Stimulated activated memory B cell treated with anti-CD40 and anti-IgM and Interleukin-4, amounts not matched to agents 10 μg/mL and 1 μg/mL and 100 μg/mL, for 72 hours (primary cell): ENCODE measurements at places on chromosomes 6 and 20.

DNA sequence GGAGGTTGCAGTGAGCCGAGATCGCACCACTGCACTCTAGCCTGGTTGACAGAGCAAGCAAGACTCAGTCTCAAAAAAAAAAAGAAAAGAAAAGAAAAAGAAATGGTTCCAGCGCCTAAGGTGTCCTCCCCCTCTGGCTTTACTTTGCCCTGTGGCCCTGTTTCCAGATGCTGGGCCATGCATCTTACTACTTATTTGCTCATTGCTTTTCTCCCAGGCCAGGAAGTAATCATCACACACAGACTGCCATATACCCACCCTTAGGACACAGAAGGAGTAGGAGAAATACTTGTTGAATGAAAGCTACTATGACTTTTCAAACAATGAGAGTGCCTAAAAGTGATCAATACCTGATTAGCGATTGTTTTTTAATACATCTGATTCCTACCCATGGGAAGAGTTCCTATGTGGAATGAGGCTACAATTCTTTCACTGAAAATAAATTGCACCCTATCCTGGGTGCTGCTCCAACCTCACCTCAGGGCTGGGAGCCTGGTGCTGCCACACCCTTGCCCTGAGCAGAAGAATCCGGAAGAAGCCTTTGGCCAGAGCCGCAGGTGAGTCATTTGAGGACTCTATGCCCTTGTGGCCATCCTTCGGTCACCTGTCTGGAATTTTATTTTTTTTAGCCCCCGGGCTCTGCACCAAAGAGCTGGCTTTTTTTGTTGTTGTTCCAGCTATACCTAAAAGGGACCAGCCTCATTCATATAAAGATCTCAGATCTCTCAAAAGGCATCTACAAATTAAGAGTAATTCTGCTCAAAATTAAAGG is 22.7 kb upstream of the TFAP2C start:
- ATAC-seq: no peak

- peak; percentile 58 for ATAC-seq
Measured at GRCh38 chr6:116314878-116315277, 35.1 kb upstream of the TSPYL1 start.

DNA sequence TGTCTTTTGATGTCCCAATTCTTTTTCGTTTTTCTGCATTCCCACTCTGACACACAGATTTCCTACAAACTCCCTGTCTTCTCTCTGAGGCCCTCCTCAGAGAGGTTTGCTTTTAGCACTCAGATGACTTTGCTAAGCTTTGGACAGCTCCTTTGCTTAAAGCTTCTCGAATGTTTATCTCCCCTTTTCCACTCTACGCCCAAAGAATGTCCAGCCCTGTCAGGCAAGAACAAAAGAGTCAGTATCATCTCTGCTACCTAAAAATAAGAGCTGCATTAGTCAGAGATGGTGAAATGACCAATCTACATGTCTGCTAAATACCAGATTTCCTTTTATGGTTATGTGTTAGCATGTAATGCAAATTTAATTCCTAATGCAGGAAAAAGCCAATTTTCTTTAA is 56.8 kb downstream of the PREP start:
- ATAC-seq: no peak

DNA sequence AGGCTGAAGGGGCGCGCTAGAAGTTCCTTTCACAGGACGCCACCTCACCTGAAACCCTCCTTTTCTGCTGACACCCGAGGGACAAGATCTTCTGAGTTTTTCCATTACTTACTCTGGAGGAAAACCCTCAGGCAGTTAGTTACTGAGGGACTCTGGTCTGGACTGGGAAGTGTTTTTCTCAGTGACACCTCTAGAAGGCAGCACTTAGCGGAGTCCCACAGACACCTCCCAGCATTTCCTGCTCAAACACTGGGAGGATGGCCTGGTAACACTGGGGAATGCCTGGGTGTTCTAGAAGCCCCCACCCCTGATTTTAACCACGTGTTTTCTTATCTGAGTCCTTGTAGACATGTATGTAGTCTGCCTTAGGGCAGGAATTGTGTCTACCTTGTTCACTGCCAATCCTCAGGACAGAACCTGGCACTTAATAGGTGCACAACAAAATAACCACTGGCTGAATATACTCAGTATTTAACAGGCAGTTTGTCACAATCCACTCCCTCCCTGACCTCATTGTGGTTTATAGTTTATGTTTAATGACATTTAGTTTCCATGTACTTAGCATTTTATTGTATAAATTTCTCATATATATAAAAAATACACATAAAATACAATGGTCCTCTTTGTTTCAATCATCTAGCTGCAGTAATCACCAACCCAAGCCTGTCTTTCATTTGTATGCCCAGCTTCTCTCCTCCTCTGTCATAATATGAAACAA is 4.8 kb downstream of the GSTA3 start:
- no peak for ATAC-seq

- ATAC-seq: no peak
Measured at GRCh38 chr6:14763139-14763538, 482.7 kb upstream of the JARID2 start.

GRCh38 chr20:17966432-17967310 is 1.9 kb downstream of the SNX5 start:
- ATAC-seq: no peak
